Astrocyte of the spinal cord (primary cell): ENCODE measurements at places on chromosomes 6 and 20.

DNA sequence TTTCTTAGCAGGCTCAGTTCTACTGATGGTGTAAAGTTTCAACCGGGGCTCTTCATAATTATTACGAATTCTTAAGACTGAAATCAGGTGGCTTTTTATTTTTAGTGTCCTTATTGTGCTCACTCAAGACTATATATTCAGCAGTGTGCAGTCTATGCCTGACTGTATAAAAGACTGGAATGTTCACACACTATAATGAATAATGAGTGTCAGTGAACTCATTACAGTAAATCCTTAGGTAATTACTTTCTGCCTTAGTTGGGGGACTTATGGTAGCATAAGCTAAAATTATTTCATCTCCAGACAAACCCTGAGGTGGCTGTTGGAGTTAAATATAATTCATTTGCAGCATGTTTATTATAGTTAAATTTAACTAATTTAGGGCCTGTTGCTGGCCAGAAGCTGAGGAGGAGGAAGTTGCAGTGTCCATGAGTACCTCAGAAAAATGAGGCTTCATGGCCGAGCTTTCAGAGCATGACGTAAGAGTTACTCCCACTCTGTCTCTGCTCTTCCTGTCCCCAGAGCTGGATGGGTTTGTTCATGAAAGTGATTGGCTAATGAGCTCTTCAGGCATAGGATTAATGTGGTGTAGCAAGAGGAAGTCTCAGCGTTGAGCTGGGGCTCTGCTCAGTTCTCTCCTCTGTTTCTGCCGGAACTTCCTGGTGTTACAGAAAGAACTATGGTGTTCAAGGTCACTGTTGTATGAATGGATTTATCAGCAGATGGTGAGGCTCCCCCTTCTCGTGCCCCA, 335.7 kb downstream of the NRN1 start:
- DNase-seq, result peak; percentile 38

- no peak for DNase-seq
These were observed 295 bp upstream of the TBC1D22B start for GRCh38 chr6:37257320-37257633.

- no peak for DNase-seq
These were observed 32.4 kb downstream of the CBFA2T2 start for GRCh38 chr20:33522256-33522820.

DNA sequence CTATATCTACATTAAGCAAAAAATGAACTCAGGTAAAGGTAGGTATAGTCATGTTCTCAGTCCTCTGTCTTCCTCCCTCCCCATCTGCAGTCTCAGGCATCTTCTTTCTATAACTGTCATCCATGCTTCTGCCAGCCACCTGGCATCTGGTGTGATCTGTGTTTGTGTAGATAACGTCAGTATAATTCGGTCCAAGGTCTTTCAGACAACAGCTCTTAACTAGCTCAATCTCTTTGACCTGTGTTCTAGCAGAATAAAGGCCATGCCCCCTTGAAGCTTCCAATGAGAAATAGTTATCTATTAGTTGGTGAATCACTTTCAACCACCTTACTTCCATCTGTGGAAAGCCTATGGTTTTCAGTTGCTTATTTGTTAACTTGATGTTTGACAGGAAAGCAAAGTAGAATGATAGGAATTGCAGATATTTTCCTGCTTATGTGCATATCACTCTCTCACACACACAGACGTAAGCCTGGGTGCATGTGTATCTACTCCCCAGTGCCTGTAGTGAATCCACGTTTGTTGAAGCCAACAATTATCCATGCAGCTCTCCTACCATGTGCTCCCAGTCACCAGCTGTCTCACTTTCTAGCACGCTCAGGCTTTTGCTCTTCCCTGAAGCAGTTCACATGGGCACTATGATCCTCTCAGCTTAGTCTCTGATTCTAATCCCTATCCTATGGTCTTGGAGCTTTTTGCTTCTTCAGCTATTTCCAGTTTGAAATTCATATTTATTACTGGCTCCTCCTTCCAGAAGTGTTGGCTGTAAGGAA, 433.7 kb upstream of the MANEA start:
- no peak for DNase-seq

DNA sequence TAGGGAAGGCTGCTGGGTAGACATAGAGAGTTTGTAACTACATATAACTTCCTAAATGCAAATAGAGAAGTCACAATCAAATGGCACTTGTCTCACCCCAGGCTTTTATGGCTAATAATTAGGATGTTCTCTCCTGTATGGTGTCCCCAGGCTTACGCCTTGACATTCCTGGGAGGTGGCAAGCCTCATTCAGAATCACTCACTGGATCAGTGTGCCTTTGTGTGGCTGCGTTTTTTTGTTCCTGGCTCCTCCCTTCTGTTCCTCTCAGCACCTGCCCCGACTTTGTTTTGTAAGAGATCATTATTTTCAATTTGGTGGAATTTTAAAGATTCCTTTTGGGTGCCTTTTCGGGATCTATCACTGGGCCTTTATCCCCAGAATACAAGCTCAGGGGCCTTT, 5.7 kb downstream of the LAMP5 start:
- DNase-seq, result no peak

- no peak for DNase-seq
These were observed 567.2 kb downstream of the CDH26 start for GRCh38 chr20:60525397-60525796.

DNA sequence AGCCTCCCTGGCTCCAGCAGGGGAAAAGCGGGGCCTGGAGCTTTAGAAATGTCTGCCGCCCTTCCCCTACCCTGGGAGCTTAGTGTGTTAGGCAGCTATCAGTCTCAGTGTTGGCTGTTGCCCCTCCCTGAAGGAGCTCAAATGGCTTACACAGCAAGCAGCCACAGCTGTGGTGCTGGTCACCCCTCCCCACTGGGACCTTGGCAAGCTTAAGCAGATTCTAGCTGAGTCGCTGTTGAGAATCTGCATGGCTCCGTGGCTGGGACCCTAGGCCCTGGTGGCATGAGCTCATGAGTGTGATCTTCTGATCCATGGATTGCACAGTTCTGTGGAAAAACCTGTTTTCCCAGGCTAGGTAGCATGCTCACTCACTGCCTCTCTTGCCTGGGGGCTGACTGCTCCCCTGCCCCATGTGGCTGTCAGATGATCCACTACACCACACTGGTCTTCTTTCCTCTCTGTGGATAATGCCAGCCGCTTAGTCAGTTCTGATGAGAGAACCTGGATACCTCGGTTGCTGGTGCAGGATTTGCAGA, 714.0 kb downstream of the MAFB start:
- DNase-seq, result no peak

DNA sequence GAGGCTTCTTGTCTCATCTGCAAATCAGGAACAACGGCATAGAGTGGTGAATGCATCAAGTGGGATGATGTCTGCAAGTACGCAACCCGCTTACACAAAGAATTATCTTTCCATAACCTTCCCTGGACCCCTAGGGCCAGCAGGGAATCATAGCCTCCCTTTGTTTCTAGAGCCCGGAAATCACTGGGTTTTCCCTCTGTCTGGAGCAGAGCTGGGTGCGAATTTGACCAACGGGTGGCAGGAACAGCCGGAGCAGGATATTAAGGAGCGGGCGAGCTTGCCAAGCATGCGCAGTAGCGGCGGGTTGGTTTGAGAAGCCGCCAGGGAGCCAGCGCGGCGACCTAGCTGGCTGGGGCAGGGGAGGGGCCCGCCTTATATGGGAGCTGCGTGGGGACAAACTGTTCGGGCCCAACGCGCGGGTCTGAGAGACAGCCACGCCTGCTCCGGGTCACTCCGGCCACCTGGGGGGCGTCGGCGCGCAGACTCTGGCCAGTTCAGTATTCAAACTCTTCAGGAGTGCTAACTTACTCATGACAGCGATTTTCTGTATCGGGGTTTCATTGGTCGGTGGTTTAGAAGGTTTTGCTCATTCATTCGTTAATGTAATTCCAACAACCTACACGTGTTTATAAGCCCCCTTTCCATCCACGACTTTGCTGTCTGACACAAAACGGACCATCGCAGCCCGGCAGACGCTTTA, 1.6 kb upstream of the KIF16B start:
- peak; percentile 83 for DNase-seq

DNA sequence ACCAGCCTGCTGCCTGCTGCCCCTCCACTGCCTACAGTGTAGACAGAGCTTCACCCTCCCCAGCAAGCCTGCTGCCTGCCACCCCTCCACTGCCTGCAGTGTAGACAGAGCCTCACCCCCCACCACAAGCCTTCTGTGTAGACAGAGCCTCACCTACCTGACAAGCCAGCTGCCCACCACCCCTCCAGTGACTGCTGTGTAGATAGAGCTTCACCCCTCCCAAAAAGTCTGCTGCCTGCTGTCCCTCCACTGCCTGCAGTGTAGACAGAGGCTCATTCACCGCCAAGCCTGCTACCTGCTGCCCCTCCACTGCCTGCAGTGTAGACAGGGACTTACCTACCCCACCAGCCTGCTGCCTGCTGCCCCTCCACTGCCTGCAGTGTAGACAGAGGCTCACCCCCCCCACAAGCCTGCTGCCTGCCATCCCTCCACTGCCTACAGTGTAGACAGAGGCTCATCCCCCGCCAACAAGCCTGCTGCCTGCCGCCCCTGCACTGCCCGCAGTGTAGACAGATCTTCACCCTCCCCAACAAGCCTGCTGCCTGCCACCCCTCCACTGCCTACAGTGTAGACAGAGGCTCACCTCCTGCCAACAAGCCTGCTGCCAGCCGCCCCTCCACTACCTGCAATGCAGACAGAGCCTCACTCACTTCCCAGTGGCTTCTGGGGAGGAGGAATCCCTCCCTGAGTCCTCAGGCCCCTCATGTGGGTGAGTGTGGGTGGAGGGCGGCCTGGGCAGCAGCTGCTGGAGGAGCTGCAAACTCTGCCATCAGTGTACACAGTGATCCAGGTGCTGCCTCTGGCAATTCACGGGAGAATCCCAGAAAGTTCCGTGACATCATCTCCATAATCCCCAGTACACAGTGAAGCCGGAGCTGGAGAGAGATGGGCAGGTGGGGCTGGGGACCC, 140.9 kb downstream of the DLL1 start:
- no peak for DNase-seq

DNA sequence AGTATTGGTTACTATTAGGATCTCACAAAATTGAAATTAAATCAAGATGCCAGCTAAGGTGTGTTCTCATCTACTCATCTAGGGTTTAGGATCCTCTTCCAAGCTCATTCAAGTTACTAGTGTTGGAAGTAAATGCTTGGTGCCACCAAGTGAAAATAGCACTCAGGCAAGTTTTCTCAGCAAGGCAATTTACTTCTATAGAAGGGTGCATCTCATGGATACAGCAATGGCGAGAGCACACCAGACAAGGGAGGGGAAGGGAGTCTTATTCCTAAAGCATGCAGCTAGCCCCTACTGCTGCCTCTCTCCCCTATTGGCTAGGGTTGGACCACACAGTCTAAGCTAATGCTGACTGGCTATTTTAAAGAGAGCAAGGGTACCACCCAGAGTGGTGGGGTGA, 23.0 kb upstream of the FAM8A1 start:
- no peak for DNase-seq

DNA sequence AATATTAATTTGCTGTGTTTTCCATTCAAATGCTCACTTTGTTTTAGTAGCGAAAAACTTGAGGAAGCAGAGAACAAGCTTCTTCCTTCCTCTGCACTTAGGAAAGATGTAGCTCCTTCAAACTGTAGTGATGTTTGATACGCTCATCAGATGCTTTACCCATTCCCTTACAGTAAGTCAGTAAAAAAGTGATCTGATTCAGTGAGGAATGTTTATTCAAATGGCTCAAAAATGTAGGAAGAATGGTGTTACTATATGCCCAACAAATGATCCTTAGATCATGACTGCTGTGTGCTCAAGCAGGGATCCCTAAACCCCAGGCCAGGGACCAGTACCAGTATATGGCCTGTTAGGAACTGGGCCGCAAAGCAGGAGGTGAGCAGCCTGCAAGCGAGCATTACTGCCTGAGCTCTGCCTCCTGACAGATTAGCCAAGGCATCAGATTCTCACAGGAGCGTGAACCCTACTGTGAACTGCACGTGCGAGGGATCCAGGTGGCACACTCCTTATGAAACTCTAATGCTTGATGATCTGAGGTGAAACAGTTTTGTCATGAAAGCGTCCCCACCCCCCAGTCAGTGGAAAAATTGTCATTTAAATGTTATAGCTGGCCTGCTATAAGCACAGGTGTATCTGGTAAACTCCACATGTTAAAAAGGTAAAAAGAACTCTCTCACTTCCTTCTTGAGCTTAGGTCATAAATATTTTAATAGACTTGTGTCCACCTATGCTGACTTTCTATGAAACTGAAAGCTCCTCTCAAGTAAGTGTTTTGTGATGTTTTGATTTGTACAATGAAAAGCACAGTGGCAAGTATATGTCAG, 187.2 kb downstream of the FOXC1 start:
- DNase-seq, result no peak

- no peak for DNase-seq
These were observed 82.8 kb downstream of the CD40 start for GRCh38 chr20:46200582-46201570.

GRCh38 chr6:81293896-81294295, 458.6 kb downstream of the TENT5A start:
- no peak for DNase-seq

- DNase-seq, result no peak
These were observed 38.6 kb upstream of the KCNG1 start for GRCh38 chr20:51061418-51062045.

GRCh38 chr6:33305052-33305451, 6.3 kb upstream of the RGL2 start:
- no peak for DNase-seq

DNA sequence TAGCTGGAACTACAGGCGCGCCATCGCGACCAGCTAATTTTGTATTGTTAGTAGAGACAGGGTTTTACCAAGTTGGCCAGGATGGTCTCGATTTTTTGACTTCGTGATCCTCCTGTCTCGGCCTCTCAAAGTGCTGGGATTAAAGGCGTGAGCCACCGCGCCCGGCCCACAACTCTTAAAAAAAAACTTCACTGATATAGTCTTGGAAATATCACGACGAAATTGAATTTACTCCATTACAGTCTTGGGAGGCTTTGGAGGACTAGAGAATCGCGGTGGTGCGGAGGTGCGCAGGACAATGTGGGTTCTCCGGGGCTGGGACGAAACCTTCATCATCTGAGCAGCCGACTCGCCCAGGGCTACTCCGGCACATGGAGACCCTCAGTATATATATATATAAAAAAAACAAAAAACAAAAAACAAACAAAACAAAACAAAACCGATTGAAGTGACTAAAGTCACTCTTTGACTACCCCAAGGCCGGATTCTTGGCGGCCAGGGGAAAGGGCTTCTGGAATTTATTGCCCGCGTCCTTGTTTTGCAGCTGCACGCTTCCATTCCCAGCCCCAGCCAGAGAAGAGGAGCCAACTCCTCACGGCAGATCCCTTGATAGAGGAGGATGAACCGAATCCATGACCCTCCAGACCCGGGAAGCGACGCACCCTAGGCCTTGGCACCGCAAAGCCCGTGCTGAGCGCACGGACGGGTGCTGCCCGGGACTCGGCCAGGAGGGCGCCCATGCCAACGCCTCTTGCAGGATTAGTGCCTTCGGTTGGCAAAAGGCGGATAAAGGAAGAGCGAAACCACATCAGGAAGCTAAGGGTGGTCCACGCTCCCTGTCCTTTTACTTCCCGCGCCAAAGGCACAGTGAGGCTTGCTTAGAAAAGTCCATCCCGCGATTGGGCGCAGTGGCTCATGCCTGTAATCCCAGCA, 1.7 kb upstream of the GCM2 start:
- no peak for DNase-seq

GRCh38 chr20:50519036-50519762, 9.0 kb downstream of the PTPN1 start:
- DNase-seq, result no peak

- DNase-seq, result no peak
These were observed 76.1 kb upstream of the HSF2 start for GRCh38 chr6:122323361-122323760.

- peak; percentile 35 for DNase-seq
These were observed 62.6 kb downstream of the GINS1 start for GRCh38 chr20:25470045-25470444.
